ENCODE measurements at places on chromosomes 3 and 15.

DNA sequence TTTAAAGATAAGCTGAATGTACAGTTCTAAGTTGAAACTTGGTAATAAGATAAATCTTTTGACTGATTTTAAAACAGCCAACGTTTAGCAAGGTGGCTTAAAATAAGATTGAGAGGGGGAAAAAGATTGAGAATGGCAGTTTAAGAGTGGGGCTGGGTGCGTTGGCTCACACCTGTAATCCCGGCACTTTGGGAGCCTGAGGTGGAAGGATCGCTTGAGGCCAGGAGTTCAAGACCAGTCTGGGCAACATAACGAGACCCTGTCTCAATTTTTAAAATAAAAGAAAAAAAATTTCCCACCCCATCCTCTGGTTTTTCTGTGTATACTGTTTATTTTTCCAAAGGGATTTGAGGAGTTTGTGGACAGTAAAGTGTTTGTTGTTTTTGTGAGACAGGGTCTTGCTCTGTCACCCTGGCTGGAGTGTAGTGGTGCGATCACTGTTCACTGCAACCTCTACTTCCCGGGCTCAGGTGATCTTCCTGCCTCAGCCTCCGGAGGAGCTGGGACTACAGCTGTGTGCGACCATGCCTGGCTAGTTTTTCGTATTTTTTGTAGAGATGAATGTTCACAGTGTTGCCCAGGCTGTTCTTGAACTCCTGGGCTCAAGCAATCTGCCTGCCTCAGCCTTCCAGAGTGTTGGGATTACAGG, 3.0 kb downstream of the MAPK6 start:
- ATAC-seq, result no peak

- ATAC-seq, result peak; percentile 14
Measured at GRCh38 chr15:40161693-40162391, 973 bp downstream of the BUB1B start.

GRCh38 chr3:30548600-30548999, 57.8 kb upstream of the TGFBR2 start:
- ATAC-seq, result peak; percentile 59

DNA sequence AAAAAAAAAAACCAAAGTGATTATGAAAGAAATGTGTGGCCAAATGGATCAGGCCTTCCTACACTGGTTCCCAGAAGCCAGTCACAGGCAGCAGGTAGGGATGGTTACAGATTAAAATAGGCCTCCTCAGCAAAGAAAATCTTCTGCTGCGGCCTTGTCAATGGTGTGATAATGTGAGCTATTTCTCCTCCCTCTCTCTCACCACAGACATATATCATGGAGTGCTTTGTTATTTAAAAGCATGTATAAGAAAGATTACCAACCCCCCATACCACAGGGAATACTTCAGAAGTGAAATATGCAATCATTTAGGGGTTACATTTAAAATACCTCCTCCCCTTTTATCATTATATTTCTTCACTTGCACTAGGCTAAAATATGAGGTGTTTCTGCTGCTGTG, 32.2 kb upstream of the LRTM1 start:
- no peak for ATAC-seq

GRCh38 chr3:101377796-101378195, 57.4 kb upstream of the IMPG2 start:
- no peak for ATAC-seq

DNA sequence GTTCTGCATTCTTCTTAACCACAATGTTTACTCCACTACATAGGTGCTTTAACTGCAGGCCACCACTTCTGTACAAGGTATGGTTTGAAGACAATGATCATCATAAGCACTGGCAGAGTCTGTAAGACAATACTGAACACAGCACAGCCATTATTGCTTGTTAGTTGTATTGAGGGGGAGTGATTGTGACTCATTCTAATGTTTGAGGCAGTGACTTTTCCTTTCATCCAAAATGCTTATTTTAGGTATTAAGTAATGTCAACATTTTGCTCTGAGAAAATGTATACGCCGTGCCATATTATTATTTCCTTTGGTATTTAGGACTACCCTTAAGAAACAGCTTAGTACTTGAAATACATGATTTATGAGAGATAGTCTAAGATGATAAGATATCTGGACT, 618.2 kb upstream of the ZNF717 start:
- peak; percentile 66 for ATAC-seq

DNA sequence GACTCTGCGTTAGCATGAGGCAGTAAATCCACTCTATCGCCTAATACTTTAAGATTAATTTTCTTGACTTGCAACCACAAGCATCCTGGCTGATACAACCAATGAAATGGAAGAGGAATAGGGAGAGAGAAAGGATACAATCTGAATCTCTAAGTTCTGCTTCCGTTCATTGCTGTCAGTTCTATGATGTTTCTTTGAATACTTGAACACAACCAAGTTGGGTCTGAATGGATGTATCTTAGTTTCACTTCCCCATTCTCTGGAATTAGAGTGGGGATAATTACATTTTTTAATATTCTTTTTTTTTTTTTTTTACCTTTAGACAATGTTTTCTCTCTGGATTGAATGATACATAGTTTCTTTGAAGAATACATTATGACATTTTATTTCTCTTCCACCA, 22.9 kb downstream of the PDE8A start:
- no peak for ATAC-seq

DNA sequence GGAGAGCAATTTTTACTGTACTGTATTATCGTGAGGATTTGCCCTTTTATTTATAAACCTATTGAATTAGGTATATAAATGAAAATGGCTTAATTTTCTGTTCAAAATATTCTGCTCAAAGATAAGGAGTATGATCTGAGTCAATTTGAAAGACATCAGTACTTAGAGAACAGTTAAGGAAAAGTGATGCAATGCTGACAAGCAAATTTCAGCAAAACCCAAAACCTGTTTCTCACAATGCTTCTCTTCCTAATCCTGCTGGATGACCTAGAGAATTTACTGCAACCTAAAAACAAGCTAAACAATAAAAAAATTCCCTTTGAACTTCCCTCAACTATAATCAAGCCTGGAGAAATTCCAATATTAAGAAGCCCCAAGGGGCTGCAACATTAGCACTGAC, 82.7 kb downstream of the RFX7 start:
- no peak for ATAC-seq

- ATAC-seq, result peak; percentile 97
Measured at GRCh38 chr3:58217209-58217811, 6.5 kb upstream of the DNASE1L3 start.

DNA sequence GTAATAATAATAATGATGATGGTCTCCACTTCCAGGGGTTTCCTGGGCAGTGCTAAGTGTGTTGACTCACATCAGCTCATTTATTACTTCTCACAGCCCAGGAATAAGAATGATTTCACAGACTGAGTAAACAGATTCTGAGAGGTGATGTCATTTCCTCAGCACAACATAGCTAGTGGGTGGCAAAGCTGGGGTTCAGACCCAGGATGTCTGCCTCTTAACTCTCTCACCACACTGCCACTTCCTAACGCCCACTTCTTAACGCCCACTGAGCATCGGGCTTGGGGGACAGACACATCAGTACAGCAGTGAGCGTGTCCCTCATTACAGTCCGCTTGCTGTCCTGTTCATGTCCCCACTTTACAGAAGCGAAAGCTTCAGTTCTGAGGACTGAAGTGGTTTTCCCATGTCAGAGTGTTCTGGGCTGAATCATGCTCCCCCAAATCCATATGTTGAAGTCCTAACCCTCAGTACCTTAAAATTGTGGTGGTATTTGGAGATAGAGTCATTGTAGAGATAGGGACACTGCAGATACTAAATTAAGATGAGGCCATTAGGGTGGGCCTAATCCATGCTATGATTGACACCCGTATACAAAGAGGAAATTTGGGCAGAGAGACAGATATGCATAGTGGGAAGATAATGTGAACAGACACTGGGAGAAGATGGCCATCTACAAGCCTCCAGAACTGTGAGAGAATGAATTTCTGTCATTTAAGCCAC, 68.0 kb downstream of the ATP2B2 start:
- no peak for ATAC-seq

DNA sequence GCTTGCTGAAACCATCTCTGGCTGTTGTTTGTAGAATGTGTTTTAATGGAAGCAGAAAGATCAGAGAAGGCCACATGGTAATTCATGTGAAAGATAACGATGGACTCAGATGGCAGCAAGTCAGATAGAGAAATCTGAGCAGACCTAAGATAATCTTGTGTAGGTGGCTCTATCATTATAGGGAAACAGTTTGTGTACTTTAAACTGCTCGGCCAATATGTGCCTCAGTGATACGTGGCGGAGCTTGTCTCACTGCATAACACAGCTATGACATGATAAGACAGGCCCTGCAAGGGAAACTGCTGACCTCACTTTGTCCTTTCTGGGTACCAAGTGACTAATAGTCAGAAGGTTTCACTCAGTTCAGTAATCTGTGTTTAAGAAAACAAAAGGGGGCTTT, 51.0 kb downstream of the MME start:
- peak; percentile 66 for ATAC-seq

DNA sequence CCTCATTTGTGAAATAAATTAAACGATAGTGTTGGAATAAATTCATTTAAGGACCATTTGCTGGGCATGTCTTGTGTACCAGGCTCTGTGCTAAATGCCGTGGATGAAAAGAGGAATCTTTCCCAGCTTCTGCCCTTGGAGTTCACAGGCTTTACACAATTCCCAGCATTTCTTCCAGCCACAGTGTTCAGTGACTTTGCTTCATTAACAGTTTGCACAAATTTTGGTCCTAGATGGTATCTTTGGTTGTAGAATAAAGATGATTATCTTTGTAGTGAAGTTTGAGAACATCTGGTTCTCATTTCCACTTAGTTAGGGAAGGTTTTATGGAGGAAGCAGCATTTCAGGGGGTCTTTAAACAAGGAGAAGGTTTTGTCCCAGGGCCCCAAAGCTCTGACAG, 100.1 kb downstream of the LRTM1 start:
- ATAC-seq, result no peak

DNA sequence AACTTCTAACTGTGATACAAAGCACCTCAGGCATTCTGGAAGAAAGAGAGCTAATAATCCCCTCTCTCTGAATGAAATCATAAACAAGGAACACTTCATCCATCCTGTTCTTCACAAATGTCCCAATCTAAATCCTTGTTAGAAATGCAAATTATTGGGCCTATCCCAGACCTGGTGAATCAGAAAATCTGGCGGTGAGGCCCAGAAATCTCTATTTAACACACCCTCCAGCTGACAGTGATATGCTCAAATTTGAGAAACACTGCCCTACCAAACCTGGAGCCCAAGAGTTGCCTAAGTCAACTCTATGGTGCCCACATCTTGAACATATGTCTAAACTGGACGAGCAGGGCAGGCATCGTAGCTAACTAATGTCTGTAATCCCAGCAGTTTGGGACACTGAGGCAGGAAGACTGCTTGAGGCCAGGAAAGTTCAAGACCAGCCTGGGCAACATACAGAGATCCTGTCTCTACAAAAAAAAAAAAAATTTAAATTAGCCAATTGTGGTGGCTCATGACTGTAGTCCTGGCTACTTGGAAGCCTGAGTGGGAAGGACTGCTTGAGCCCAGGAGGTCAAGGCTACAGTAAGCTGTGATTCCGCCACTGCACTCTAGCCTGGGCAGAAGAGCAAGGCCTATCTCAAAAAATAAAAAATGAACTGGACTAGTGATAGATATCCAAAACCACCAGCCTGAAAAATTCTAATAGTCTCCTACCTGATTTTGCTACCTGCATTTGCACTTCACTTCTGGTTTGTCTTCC, 23.1 kb downstream of the SCAP start:
- ATAC-seq, result no peak

- no peak for ATAC-seq
Measured at GRCh38 chr3:10845001-10845761, 29.2 kb downstream of the SLC6A11 start.

- ATAC-seq, result no peak
Measured at GRCh38 chr3:153760948-153761347, 360.2 kb upstream of the ARHGEF26 start.

- ATAC-seq, result no peak
Measured at GRCh38 chr3:29679944-29680343, 399.1 kb downstream of the RBMS3 start.

- no peak for ATAC-seq
Measured at GRCh38 chr3:134033315-134033996, 3.7 kb upstream of the SLCO2A1 start.

GRCh38 chr15:55708720-55709119, 34.2 kb downstream of the PRTG start:
- no peak for ATAC-seq

DNA sequence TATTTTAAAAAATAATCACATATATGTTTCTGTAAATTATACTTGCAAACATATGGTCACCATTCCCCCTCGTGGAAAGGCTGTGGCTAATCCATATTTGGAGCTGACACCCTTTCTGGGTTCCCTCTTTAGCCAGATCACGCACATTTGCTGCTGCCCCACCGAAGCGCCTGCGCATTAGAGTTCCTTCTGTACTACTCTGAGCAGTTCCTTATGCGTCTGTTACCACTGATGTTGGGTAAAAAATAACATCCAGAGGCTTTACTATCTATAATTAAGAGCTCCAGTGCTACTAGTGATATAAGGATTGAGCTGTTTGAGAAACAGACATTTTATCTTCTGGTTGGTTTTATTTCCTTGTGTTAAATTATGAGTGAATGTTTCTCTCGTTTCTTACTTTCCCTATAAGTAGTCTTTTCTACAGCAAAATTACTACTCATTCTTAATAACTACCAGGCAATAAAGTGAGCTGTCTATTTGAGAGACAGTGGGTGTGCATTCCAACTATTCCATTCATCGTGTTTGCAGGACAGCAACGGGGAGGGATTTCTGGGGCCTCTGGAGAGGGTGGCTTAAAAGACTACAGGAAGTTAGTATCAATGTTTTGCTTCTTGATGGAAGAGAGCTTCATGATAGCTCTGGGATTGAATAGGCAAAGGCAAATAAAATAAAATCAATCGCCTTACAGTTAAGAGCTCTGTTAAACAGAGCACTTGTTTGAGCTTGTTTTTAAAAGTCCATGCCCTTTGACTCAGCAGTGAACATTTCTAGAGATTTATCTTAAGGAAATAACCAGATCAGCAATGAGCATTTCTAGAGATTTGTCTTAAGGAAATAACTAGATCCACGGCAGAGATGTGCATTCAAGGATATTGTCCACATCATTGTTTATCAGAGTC, 245.2 kb downstream of the CD47 start:
- no peak for ATAC-seq

All from SK-N-SH treated with all-trans-retinoic acid at 6 μM for 48 hours (cell line).